Stimulated activated CD4-positive, alpha-beta T cell treated with anti-CD3 and anti-CD28 coated beads, Interleukin-15, amount 100 ng/mL, for 48 hours (primary cell): ENCODE measurements at places on chromosomes 5 and 9.

DNA sequence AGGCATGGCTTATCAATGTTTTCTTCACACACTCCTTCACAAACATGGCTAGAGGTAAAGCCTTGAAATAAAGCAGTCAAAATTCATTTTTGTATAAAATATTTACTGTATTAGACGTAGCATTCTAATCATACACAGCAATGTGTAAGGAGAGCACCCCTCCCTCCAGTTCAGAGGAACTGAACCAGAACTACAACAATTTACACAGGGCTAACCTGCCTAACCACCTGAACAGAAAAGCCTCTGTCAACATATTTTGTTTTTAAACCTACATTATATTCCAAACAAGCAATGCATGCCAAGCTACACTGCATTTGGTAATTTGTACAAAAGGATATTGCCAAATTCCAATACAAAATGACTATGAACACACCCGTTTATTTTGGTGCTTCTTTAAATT, 41.6 kb downstream of the MLLT3 start:
- no peak for DNase-seq

DNA sequence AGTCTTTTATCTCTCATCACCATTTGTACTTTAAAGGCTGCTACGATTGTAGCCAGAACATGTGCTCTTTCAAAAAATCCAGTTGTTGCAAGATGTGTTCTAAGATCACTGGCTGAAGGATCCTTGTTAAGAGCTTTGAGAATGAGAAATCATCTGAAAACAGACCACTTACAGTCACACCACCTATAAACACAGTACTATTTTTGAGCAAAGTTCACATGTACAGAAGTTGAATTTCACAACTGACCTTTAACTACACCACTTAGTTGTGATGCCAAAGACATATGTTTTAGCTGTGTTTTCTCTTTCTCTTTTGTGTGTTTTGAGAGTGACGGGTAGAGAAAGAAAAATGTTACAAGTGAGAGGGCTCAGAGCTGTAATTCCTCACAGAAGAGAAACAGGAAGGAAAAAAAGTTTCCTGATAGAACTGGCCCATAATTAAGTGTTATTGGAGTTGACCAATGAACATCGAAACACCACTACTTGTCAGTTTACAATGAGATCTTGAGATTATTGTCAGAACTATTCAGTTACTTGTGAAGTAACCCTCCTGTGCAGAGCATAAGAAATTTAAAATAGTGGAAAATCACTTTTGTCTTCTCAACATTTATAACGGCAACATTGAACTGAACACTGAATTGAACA, 245.4 kb downstream of the MLLT3 start:
- DNase-seq = no peak

GRCh38 chr9:86408121-86408520, 53.9 kb upstream of the TUT7 start:
- DNase-seq = no peak

GRCh38 chr5:37055383-37055990, 178.9 kb downstream of the NIPBL start:
- no peak for DNase-seq

GRCh38 chr9:133889584-133890301, 102.4 kb downstream of the VAV2 start:
- DNase-seq = no peak

DNA sequence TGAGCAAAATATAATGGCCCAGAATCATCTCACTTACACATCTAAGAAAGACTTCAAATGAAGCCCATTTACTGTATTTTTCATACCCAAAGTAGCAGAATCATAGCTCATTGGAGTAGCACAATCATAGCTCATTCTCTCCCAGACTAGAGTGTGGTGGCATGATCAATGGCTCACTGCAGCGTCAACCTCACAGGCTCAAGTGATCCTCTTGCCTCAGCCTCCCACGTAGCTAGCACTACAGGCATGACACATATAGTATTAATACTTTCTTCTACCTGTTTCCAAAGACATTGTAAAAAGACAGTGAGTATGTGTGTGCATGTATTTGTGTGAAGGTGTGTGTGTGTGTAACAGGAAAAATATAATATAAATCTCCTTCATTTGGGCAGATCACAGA, 1247.9 kb upstream of the ACO1 start:
- no peak for DNase-seq

DNA sequence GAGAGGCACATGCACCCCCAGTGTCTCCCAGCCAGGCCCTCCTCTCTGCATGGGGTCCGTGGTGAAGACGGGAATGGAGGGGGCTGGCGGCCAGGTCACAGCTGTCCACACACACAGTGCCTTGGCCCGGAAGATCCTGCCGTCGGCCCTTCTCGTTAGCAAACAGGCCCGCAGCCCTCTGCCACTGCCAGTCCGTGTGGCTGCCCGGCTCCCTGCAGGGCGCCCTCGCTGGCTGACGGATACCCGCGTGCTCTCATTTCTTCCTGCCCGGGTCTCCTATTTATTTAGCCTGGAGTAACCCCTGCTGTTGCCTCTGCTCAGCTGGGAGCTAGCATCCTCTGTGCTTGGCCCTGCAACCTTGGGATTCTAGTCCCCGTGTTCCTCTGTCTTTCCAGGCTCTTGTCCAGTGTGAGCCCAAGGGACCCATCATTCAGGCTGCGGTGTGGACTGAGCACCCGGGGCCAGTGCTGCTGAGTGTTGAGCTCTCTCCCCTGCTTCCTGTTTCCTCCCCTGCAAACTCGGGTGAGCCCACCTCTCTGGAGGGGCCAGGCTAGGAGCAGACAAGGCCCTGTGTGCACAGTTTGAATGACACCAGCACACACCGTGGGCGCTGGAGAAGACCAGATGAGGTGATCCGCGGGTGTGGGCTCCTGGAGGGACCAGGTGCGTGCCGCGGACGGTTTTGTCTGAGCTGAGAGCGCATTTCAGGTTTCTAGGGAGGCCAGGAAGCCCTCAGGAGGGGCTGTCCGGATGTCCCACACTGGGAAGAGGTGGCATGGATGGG, 14.6 kb upstream of the RNU6ATAC start:
- no peak for DNase-seq

- DNase-seq = no peak
These were observed 7.0 kb upstream of the SH3GL2 start for GRCh38 chr9:17571825-17572224.

- no peak for DNase-seq
These were observed 1.6 kb downstream of the GTF3C4 start for GRCh38 chr9:132671620-132672412.

- DNase-seq = no peak
These were observed 11.0 kb upstream of the CCDC171 start for GRCh38 chr9:15541872-15542271.

DNA sequence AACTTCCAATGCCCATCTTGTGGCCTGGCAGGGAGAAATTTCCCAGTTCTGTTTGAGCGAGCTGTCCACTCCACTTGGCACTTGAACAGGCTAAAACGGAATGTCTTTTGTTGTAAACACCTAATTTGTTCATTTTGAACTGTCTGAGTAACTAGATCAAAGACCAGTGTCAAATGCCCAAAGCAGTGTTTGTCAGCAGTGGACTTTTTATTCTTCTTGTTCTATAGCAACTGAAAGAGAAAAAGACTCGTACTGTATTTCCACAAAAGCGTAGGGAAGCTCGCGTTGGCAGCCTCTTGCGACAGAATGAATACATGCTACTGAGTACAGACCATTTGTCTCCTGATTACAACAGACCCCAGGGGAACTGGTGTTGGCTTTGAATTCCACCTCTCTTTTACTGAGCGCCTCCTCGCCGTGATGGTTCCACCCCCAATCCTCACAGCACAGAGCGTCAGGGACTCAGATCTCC, 601.8 kb upstream of the ZNF608 start:
- no peak for DNase-seq

- DNase-seq = no peak
These were observed 761 bp upstream of the DNAJC25 start for GRCh38 chr9:111630182-111630963.

- no peak for DNase-seq
These were observed 505.3 kb downstream of the CCDC171 start for GRCh38 chr9:16058131-16058549.

GRCh38 chr9:27925815-27926214, 352.5 kb upstream of the C9orf72 start:
- no peak for DNase-seq

GRCh38 chr5:77851176-77852067, 75.3 kb upstream of the TBCA start:
- DNase-seq = no peak

DNA sequence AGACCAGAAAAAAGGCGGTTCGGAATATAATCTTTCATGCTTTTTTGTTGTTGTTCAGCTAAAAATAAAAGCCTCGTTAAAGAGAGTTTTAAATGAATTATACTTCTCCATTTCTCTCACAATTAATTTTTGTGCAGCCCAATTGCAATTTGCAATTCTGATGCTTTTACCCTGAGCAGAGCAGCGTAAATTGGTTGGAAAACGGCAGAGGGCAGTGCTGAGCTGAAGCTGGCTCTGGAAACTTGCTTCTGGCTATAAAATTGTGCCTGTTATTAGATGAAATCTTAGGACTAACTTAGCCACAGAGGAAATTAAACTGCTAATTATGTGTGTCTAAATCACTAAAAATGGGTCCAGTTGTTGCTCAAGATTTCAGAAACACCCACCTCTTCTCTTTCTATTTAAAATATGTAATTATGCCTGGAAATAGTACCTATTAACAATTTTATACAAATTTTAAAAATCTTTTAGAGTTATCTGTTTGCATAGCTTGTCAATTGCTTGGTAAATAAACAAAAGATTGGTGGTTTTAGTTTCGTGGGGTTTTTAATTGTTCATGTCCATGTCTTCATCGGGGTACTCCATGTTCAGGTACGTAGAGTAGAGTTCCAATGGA, 441.8 kb upstream of the TLE4 start:
- no peak for DNase-seq

GRCh38 chr9:2761424-2761823, 44.1 kb downstream of the KCNV2 start:
- no peak for DNase-seq

DNA sequence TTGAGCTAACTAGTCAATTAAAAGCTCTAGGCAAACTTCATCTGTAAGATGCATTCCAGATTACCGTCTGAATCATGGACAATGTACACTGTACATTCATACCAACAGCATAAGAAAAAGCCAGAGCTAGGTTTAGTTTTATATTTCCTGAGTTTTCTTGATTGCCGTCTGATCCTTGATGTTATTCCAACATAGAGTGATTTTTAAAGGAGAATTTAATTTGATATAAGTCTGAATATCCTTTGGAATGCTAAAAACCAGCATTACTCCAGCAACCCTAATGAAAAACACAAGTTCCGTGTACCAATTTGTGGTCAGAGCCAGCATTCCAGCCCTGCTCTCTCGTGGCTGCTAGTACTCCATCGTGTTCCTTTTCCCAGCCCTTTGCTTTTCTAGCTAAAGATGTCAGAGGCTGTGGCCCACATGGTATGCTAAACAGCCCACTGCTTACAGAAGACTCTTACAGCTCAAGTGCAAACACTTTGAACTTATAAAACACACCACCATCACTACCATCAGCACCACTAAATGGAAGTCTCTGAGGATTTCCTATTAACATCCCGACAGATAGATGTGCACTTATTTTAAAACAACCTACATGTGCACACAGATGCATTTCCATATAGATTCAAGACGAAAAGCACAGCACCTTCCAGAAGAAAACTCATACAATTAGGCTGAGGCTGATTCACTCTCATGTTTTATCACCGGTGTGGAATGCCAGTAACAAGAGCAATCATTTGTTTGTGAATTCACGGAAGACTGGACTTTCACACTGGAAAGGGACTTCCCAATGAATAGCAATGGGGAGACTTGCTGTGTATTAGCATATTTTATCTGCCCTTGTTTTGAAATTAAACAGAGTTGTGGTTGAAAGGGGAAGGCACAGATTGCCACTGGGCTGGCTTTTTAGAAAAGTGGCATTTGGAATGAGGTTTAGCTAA, 246.9 kb upstream of the GAS1 start:
- no peak for DNase-seq

- DNase-seq = no peak
These were observed 57.0 kb upstream of the ABCA1 start for GRCh38 chr9:104984948-104985347.

DNA sequence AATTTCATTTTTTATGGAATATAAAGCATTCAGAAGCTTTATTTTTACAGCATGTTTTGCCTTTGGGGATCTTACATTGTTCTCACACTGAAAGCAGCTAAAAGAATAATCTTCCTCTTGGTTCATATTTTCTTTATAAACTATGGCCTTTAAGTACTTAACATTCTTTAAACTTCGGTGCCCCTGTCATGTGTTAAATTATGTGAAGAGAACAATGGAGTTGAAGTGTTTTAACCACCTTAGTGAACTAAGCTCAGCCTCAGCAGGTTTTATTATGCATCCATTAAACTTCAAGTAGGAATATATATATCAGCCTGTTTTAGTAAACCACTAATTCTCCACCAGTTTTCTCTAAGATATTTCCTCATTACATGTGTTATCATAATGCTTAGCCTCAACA, 371.4 kb upstream of the CDH18 start:
- DNase-seq = no peak

- no peak for DNase-seq
These were observed 96.5 kb upstream of the SMARCA2 start for GRCh38 chr9:1918622-1919021.

DNA sequence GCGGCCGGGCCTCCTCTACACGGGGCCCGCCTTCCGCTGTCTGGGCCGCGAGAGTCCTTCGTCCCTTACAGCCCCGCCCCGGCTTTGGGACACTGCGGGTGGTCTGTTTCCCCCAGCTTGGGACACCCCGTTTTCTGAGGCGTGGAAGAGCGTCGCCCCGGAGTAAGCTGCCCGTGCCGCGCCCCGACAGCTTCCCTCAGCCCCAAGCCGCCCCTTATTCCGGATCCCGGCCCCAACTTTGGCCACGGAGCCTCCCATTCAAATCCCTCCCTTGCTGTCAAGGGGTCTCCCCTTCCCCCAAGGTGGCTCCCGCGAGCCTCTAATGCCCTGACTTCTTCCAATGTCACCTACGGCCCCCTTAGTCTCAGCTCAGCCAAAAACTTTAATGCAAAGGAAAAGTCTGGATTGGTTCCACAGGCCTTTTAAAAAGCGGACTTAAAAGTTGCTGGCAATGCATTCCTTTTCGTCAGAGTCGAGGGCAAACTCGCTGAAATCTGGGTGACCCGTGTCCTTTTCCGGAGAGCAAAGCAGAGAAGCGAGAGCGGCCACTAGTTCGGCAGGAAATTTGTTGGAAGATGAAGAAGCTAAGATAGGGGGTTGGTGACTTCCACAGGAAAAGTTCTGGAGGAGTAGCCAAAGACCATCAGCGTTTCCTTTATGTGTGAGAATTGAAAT, 19.8 kb downstream of the EXOSC2 start:
- DNase-seq = no peak

- DNase-seq = no peak
These were observed 79.6 kb downstream of the ADAMTS2 start for GRCh38 chr5:179265514-179266290.

GRCh38 chr5:102758576-102758975, 3.5 kb downstream of the PAM start:
- DNase-seq = no peak

DNA sequence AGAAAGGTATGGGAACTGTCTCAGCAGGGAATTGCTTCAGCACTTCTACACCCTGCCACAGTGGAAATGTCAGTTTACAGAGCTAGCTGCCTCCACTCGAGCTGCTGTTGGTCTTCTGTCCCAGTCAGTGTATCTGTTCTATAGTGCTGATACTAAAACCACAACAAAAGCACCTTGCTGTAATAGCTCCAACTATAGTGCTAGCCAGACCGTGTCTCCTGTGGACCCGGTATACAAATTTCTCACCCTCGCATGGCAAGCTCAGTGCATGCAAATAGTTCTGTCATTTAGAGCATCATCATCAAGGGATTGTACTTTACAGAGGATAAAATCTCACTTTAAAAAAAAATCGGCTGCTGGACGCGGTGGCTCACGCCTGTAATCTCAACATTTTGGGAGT, 51.5 kb upstream of the IQGAP2 start:
- no peak for DNase-seq

- DNase-seq = no peak
These were observed 95.8 kb upstream of the LMX1B start for GRCh38 chr9:126517833-126518356.
